Astrocyte of the spinal cord (primary cell): ENCODE measurements at places on chromosomes 3 and 15.

GRCh38 chr3:65342084-65342683 is 654.4 kb upstream of the ADAMTS9 start:
- peak; percentile 36 for DNase-seq

GRCh38 chr3:134014270-134014669 is 15.5 kb downstream of the SLCO2A1 start:
- no peak for DNase-seq

GRCh38 chr3:158970006-158970405 is 168.2 kb downstream of the MFSD1 start:
- no peak for DNase-seq

- peak; percentile 49 for DNase-seq
Observed at GRCh38 chr3:133092681-133093080, 54.5 kb downstream of the TMEM108 start.

GRCh38 chr3:61117045-61117898 is 134.0 kb downstream of the FHIT start:
- DNase-seq: no peak

GRCh38 chr3:122077293-122078234 is 22.4 kb downstream of the CD86 start:
- no peak for DNase-seq

DNA sequence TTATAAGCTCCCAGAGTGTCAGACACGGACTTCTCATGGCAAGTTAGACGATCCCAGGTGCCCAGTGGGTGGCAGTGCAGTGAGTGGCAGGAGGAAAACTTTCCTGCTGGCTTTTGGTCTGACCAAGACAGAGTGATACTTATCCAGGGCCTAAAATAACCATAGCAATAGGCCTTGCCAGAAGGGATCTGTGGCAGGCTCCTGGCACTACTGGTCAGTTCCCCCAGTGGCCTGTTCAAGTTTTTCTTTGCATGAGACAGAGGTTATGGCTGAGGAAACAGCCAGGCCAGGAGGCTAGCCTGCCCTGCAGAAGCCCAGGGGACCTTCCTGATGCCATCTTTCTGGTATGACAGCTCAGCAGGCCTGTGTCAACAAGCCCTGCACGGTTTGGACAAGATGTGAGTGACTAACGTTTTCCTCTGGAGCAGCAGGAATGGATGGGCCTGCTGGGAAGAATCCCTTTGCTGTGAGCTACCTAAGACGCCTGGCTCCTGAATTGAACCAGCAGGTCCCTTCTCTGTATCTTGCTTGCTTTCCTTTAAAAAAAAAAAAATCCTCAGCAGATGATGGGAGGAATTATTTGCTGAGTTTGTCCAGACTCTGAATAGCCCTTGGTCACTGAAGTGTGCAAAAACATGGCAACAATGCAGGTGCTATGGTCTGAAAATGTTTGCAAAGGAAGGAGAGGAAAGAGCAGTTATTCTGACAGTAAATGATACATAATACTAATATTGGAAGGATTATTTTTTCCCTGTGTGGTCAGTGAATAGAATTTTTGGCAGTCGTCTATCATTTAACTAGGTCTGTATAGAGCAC is 18.0 kb downstream of the SCG5 start:
- DNase-seq: peak; percentile 87

DNA sequence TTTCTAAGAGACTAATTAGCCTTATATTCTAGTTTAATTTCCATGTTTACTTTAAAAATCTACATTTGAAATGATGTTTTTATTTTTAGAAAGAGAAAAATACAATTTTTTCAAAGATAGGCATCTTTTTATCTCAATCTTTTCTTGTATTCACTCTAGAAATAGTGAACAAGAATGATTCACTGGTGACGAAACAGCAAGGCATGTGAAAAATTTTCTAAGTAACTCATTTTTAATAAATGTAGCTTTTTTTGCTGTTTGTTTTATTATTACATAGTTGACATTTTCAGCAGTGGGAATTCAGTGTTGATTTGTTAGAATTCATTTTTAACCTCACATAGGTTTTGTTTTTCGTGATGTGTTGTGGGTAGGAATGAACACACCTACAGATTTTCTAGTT is 1226.4 kb downstream of the NSUN3 start:
- peak; percentile 49 for DNase-seq

DNA sequence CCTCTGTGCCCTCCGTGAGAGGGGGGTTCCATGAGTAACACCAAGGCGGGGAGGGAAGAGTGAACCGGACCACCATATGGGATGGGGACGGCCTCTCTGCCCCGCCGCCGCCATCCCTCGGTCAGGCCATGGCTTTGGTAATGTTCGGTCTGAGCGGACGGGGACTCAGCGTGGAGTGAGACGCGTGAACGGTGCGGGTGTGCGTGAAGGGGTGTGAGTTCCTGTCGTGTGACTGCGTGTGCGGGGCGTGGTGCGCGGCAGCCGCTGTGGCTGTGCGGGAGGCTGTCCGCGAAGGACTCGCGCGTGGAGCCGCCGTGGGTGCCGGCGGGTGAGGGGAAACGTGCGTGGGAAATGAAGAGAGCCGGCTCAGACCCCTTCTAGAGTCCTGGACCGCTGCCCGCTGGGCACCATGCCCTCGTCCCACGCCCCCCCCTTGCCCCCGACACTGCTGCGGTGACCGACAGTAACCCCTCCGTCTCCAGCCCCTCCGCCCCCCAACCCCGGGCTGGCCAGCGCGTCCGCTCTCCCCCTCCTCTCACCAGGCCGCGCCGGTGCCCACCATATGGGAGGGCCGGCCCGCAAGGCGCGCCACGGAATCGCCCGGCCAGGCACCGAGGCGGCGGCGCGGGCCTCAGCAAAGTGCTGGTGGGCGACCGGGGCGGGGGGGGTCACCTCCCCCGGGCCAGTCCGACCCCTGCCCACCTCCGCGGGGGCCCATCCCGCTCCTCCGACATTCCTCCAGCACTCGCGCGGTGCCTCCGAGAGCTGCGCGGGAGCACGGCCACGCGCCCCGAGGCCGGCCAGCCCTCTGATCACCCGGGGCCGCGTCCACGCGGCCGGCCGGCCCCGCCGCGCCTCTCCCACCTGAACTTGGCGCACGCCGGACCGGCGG is 589 bp downstream of the KLF15 start:
- no peak for DNase-seq

- DNase-seq: no peak
Observed at GRCh38 chr3:182722907-182723306, 70.4 kb upstream of the ATP11B start.

DNA sequence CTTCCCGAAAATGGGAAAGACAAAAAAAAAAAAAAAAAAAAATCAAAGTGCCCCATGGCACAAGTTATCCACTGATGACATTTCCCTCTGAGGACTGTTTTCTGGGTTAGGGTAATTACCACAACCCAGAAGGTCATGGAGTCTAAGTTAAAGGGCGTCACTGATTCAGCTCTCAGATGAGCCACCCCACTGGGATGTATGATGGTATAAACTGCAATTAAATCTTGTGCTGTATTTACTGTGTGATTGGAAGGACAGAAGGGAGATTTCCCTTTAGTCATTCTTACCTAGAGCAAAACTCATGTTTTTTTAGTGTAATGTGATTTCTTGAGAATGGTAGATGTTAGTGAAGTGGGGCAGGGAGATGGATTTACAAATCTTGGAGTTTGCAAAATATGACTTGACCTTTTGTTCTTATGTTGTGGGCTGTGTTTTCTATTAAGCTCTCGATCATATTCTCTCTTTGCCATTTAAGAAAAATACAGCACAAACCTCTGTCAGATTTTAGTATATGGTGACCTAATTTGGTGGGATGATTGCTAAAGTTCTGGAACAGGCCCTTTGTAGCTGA is 244.2 kb downstream of the PTPRG start:
- DNase-seq: peak; percentile 22

- DNase-seq: peak; percentile 49
Observed at GRCh38 chr15:37102305-37103162, 2.2 kb upstream of the MEIS2 start.

DNA sequence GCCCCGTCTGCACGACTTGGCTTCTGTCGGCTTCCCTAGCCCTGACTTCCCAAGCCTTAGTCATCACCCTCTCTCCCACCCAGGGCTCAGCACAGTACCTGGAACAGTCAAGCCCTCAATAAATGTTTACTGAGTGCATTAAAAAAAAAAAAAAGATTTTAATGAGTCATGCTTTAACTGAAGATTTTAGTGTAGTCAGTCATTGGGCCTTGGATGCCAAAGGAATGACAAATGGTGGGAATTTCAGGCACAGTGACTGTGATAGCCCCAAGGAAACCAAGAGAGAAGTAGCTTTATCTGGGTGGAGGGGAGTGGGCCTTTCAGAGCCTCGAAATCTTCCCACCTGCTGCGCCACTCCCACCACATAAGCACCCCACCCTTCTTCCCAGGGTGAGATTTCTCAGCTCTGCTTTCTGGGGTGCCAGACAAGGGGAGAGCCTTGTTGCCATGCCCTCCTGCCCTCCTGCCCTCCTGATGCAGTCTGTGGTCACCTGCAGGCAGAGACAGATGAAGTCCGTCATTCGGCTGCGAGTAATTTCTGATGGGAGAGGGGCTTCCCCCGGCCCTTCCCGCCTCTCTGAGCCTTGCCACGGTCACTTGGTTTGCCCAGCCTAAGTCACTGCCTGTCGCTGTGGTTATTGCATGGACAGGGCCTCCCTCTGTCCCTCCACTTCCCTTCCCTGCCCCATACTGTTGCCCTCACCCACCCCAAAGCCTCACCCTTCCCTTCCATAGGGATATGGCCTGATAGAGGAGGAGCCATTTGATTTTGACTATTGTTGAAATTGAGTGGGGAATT is 41.8 kb downstream of the SMAD3 start:
- DNase-seq: peak; percentile 99

GRCh38 chr3:155282385-155283091 is 10.9 kb downstream of the STRIT1 start:
- peak; percentile 80 for DNase-seq

- no peak for DNase-seq
Observed at GRCh38 chr15:43330780-43331087, 361 bp upstream of the LCMT2 start.
